ENCODE measurements at places on chromosomes 7 and 10. TPM values are rescaled to one million over a fixed set of nuclear protein-coding genes. Genes with fewer than 3 reads are reported as not detected.

The CCDC3 gene
- total RNA-seq = 0.04 TPM

The GNAT3 gene
- total RNA-seq = not detected

The AKR1D1 gene
- total RNA-seq = not detected

The NPY4R gene
- not detected for total RNA-seq

The NPTX2 gene
- total RNA-seq = not detected

The FEZF1 gene
- not detected for total RNA-seq

The DEPP1 gene
- 0.40 TPM for total RNA-seq

The NUTM2E gene
- 0.20 TPM for total RNA-seq

The LIPJ gene
- total RNA-seq = not detected

The SORCS3 gene
- not detected for total RNA-seq

DNA sequence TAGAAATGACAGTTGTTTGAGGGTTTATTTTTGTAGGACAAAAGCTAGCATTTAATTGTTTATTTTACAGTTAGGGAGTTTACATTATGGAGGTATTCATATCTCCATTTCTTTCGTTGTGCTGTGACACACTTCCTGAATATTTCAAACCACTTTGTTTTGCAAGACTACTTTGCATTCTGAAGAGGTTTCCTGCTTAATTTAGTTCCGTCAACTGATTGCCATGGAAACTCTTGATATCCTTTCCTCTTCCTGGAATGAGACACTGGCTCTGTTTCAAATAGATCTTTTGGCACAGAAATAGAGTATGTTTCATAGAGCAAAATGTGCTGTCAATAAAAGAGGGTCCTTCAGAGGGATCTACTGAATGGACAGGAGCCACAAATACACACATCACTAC is 159.5 kb upstream of the AGR3 start:
- DNase-seq = no peak
- no peak overlapping the region for H3K4me3 ChIP-seq
- no peaks in the 10 kb centered on the region for H3K27me3 ChIP-seq
- H3K27ac ChIP-seq = no peak overlapping the region
- no peaks in the 10 kb centered on the region for H3K36me3 ChIP-seq
- no peaks in the 10 kb centered on the region for H3K4me1 ChIP-seq

DNA sequence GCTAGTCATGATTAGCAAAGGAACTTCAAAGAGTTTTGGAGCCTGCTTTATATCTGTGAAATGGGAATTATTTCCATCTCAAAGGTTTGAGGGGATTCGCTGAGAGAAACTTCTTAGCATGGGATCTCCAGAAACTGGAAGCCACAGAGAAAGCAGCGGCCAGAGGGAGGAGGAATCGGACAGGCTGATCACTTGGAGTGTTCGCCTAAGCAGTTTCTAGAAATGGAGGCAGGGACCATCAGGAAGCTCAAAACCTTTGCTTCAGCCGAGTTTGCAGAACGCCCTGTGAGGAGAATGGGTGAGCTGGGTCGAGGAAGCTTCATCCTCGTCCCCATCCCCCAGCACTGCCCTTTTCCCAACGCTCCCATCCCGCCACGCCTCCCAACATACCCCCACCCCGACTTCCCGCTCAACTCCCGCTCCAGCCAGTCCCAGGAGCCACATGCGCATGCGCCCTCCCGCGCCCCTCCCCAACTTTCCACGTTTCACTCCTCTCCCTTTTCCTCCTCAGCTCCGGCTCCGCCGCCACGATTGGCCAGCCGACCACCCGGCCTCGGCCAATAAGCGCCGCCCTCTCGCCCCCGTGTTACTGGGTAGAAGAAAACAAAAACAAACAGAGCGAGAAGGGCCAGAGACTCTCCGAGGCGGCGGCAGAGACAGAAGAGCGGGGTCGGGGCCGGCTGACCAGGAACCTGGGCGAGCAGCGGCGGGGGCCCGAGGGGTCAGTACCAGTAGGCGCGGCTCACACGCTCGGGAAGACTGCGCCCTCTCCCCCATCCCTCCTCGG is at the start of gene PDCD4:
Gene PDCD4, plus strand, starts transcription at position 631 of the 787 bp plus-strand sequence. CDS start 4,100 bp downstream, outside the sequence.
- H3K27me3 ChIP-seq = no peaks in the 10 kb centered on the region
- H3K4me1 ChIP-seq = peaks cover 26% of the 10 kb centered on the region
- peak; percentile 93 for DNase-seq
- H3K36me3 ChIP-seq = 0 out of 3 replicates have a peak, but pooled peaks cover 5% of the 10 kb centered on the region

DNA sequence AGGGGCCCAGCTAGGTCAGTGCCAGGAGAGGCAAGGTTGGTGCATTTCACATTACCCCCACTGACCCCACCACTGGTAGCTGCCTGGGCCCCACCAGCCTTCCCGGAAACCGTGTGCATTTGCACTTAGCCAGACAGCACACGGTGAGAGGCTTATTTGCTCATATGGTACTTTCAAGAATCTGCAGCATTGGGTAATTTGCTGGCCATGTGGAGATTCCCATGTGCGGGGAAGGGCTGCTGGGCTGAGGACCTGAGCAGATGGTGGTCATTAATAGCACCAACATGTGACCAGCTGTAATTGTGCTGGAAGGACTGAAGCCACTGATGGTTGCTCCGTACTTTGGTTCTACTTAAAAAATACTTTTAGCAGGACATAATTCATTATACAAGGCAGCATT is 323.8 kb downstream of the DPP6 start:
- H3K27me3 ChIP-seq = peaks cover 46% of the 10 kb centered on the region
- DNase-seq = no peak
- H3K4me3 ChIP-seq = no peak overlapping the region
- H3K4me1 ChIP-seq = no peaks in the 10 kb centered on the region
- no peaks in the 10 kb centered on the region for H3K36me3 ChIP-seq
- no peak overlapping the region for H3K27ac ChIP-seq

- H3K4me3 ChIP-seq = peak overlapping the region; percentile 74
- peaks cover 53% of the 10 kb centered on the region for H3K27me3 ChIP-seq
- peak; percentile 58 for DNase-seq
Measured at GRCh38 chr10:62817121-62817765, 1.1 kb upstream of the EGR2 start.

- H3K27ac ChIP-seq = no peak overlapping the region
- no peak for DNase-seq
- no peaks in the 10 kb centered on the region for H3K36me3 ChIP-seq
- H3K27me3 ChIP-seq = no peaks in the 10 kb centered on the region
- H3K4me1 ChIP-seq = no peaks in the 10 kb centered on the region
Measured at GRCh38 chr7:7773334-7774309, 55.2 kb upstream of the RPA3 start.

DNA sequence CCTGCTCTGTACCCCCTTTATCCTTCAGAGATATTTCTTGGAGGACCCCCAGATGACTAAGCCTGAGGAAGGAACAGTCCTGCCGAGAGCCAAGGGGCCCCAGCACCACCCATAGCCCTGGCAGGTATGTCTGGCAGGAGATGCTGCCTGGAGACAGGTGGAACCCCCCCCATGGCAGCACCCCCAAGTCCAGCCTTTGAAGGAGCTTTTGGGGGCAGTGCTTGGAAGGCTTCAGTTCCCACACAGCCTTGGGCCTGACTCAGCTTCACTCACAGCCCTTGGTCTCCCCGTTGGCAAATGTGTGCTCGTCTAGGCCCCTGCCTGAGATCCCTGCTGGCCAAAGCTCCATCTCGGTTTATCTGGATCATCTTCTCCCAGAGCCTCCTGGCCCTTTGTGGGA is 23.0 kb upstream of the PCBD1 start:
- H3K4me3 ChIP-seq = no peak overlapping the region
- H3K4me1 ChIP-seq = no peaks in the 10 kb centered on the region
- no peak overlapping the region for H3K27ac ChIP-seq
- peaks cover 83% of the 10 kb centered on the region for H3K27me3 ChIP-seq
- no peak for DNase-seq

- no peak overlapping the region for H3K27ac ChIP-seq
- no peaks in the 10 kb centered on the region for H3K4me1 ChIP-seq
- H3K36me3 ChIP-seq = no peaks in the 10 kb centered on the region
- no peak overlapping the region for H3K4me3 ChIP-seq
Measured at GRCh38 chr7:139725077-139725476, 52.7 kb downstream of the HIPK2 start.

DNA sequence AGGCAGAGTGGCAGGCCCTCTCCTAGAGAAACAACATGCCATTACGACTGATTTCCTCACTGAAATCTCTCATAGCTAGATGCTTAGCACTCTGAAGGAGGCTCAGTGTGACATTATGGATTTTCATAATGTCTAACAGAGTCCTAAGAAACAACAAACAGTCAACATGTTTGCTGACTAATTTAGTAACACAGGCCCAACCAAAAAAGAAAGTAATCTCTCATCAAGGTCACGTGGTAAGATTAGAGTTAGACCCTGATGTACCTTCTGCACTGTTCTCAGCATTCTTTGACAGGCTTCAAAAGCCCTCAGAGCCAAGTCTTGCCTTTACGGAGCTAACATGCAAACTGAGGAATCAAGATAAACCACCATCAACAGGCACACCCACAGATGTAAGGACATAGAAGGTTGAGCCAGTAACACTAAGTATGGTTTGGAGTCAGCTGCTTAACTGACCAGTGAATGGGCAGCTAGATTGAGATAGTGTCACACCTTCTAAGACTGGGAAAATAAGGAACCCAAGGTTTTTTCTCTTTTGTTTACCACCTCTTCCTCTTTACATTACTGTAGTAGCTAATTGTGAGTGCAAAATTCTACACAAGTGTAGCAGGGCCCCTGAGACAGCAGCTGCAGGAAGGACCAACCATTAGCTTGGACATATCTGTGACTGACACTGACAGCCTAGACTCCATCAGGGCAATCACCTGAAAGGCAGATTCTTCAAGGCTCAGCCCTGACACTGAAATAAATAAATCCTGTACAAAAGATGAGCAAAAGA is 15.3 kb upstream of the KCNIP2 start:
- no peak overlapping the region for H3K27ac ChIP-seq
- H3K36me3 ChIP-seq = no peaks in the 10 kb centered on the region
- no peak for DNase-seq
- H3K4me3 ChIP-seq = no peak overlapping the region
- no peaks in the 10 kb centered on the region for H3K27me3 ChIP-seq
- no peaks in the 10 kb centered on the region for H3K4me1 ChIP-seq

GRCh38 chr7:139620676-139621344 is 97.3 kb downstream of the CLEC2L start:
- H3K36me3 ChIP-seq = peaks cover 7% of the 10 kb centered on the region
- H3K27me3 ChIP-seq = no peaks in the 10 kb centered on the region
- DNase-seq = peak; percentile 75
- no peak overlapping the region for H3K4me3 ChIP-seq
- H3K4me1 ChIP-seq = no peaks in the 10 kb centered on the region
- H3K27ac ChIP-seq = no peak overlapping the region

- H3K27ac ChIP-seq = peak overlapping the region; percentile 22
- H3K27me3 ChIP-seq = no peaks in the 10 kb centered on the region
- H3K36me3 ChIP-seq = peaks cover 25% of the 10 kb centered on the region
Measured at GRCh38 chr10:50398823-50399222, 147.5 kb upstream of the ASAH2 start.

DNA sequence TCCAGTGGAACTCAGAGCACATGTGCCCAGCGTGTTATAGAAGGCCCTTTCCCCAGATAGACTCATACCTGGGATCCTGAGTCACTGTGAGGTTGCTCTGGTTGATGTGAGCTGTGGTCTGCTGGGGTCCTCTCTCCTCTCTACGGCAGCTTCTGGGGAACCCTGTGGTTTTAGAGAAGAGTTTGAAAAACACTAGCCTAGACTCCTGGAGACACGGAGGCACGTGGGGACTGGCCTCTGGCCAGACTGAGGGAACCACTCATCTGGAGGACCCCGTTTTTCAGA is 10.3 kb downstream of the ZNF775 start:
- DNase-seq = no peak
- H3K4me3 ChIP-seq = no peak overlapping the region
- no peaks in the 10 kb centered on the region for H3K27me3 ChIP-seq
- peaks cover 45% of the 10 kb centered on the region for H3K36me3 ChIP-seq
- no peak overlapping the region for H3K27ac ChIP-seq

DNA sequence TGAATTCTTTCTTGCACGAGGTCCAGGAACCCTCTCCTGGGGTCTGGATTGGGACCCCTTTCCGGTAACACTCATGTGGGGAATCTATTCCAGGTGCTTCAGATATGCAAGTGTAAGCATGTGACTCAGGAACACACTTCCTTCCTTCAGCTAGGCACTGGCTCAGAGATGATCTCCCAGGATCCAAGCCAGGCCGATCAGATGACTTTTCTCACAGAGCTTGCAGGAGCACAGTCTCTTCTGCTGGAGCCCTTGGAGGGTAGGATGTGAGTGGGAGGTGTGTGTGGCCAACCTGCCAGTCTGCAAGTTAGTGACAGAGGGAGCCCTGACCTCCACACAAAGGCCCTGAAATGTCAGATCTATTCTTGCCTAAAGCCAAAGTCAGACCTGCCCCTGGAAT is 108.3 kb downstream of the CPXM2 start:
- H3K27me3 ChIP-seq = no peaks in the 10 kb centered on the region
- H3K27ac ChIP-seq = no peak overlapping the region
- H3K4me3 ChIP-seq = no peak overlapping the region
- no peaks in the 10 kb centered on the region for H3K4me1 ChIP-seq
- no peak for DNase-seq
- H3K36me3 ChIP-seq = no peaks in the 10 kb centered on the region

DNA sequence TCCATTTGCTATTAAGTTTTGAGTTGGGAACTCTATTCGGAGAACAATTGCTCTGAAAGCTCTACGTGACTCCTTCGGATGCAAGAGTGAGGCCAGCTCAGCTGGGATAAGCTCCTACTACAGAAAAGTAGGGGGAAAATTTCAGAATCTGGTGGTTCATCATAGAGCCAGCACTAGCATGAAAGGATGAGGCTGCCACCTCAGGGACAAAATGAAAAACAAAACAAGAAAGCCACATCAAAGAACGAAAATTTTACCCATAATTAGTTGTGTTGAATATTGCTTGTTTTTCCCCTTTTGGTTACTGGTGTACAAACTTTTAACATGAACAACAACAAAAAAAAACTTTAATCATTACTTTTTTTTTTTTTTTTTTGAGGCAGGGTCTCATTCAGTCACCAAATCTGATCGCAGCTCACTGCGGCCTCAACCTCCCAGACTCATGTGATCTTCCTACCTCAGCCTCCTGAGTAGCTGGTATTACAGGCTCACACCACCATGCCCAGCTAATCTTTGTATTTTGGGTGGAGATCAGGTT is 39.7 kb upstream of the NFE2L3 start:
- H3K4me3 ChIP-seq = no peak overlapping the region
- no peaks in the 10 kb centered on the region for H3K4me1 ChIP-seq
- H3K27ac ChIP-seq = no peak overlapping the region
- peaks cover 17% of the 10 kb centered on the region for H3K27me3 ChIP-seq
- DNase-seq = no peak

GRCh38 chr10:32437334-32437733 is 8.6 kb upstream of the CCDC7 start:
- H3K36me3 ChIP-seq = no peaks in the 10 kb centered on the region
- no peaks in the 10 kb centered on the region for H3K4me1 ChIP-seq

- no peak overlapping the region for H3K4me3 ChIP-seq
- no peaks in the 10 kb centered on the region for H3K36me3 ChIP-seq
- peaks cover 12% of the 10 kb centered on the region for H3K4me1 ChIP-seq
- no peak overlapping the region for H3K27ac ChIP-seq
- no peaks in the 10 kb centered on the region for H3K27me3 ChIP-seq
Measured at GRCh38 chr10:101686133-101686925, 8.6 kb downstream of the FBXW4 start.

- no peak overlapping the region for H3K4me3 ChIP-seq
- no peaks in the 10 kb centered on the region for H3K4me1 ChIP-seq
- DNase-seq = no peak
- H3K27me3 ChIP-seq = peaks cover 16% of the 10 kb centered on the region
- no peaks in the 10 kb centered on the region for H3K36me3 ChIP-seq
Measured at GRCh38 chr10:48819783-48820182, 119.9 kb downstream of the LRRC18 start.

GRCh38 chr7:101594790-101595189 is 34.3 kb downstream of the MYL10 start:
- DNase-seq = no peak
- H3K27me3 ChIP-seq = peaks cover 52% of the 10 kb centered on the region
- no peak overlapping the region for H3K4me3 ChIP-seq
- no peaks in the 10 kb centered on the region for H3K36me3 ChIP-seq
- no peak overlapping the region for H3K27ac ChIP-seq

Data from K562 (cell line).